ENCODE measurements at places on chromosomes 12 and 14. TPM values are rescaled to one million over a fixed set of nuclear protein-coding genes. Genes with fewer than 3 reads are reported as not detected.

DNA sequence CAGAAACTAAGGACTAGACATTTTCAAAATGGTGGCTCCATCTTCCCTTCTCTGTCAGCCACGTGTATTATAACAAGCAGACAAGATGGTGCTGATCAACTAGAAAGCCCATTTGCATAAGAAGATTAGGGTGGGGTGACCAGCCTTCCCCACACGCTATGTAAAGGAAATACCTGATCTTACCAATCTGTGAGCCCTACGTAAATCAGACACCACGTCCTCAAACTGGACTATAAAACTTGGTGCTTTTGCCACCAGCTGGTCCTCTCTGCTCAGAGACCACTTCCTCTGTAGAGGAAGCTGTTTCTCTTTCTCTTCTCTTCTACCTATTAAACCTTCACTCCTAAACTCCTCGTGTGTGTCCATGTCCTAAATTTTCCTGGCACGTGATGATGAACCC, 101.1 kb upstream of the PLEKHG7 start:
- no peak overlapping the region for H3K27ac ChIP-seq
- H3K27me3 ChIP-seq = no peaks in the 10 kb centered on the region
- DNase-seq = no peak

CMTM5 gene
- 0.96 TPM for total RNA-seq

- H3K27ac ChIP-seq = no peak overlapping the region
- no peaks in the 10 kb centered on the region for H3K27me3 ChIP-seq
- no peaks in the 10 kb centered on the region for H3K4me1 ChIP-seq
Measured at GRCh38 chr12:58204071-58204470, 262.7 kb downstream of the ATP23 start.

FAM181A gene
- 3.5 TPM for total RNA-seq

- DNase-seq = no peak
- no peaks in the 10 kb centered on the region for H3K4me1 ChIP-seq
- no peak overlapping the region for H3K4me3 ChIP-seq
- H3K27me3 ChIP-seq = no peaks in the 10 kb centered on the region
Measured at GRCh38 chr12:22116376-22116775, 70.4 kb downstream of the CMAS start.

GRCh38 chr12:106342397-106343213, 14.9 kb upstream of the POLR3B start:
- H3K27me3 ChIP-seq = no peaks in the 10 kb centered on the region
- peaks cover 24% of the 10 kb centered on the region for H3K36me3 ChIP-seq
- H3K27ac ChIP-seq = peak overlapping the region; percentile 65
- no peak for DNase-seq
- peaks cover 11% of the 10 kb centered on the region for H3K4me1 ChIP-seq

SCYL2 gene
- total RNA-seq = 40.8 TPM

- H3K4me1 ChIP-seq = peaks cover 13% of the 10 kb centered on the region
- peak overlapping the region; percentile 8 for H3K27ac ChIP-seq
- no peaks in the 10 kb centered on the region for H3K27me3 ChIP-seq
- no peak for DNase-seq
- no peak overlapping the region for H3K4me3 ChIP-seq
- H3K36me3 ChIP-seq = no peaks in the 10 kb centered on the region
Measured at GRCh38 chr12:124740691-124741137, 123.0 kb downstream of the SCARB1 start.

OR4E2 gene
- not detected for total RNA-seq

DNA sequence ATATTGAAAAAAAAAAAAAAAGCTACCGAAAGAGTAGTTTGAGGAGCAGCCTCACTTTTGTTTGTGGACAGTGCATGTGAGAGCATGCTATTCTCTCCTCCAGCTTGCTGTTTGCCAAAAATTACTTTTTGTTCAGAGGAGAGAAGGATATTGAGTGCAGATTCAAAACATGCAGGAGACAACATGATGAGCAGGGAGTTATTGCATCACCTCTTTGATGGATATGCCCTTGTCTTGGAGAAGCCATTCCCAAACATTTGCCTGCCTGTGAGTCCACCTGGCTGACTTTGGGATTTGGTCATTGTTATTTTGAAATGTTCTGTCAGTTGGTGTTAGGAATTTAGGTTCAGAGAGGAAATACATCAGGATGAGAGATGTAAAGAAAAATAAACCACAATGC, 2.4 kb downstream of the C12orf75 start:
- peaks cover 4% of the 10 kb centered on the region for H3K4me1 ChIP-seq
- H3K36me3 ChIP-seq = no peaks in the 10 kb centered on the region
- no peak for DNase-seq
- no peak overlapping the region for H3K4me3 ChIP-seq

PZP gene
- 0.67 TPM for total RNA-seq

DNA sequence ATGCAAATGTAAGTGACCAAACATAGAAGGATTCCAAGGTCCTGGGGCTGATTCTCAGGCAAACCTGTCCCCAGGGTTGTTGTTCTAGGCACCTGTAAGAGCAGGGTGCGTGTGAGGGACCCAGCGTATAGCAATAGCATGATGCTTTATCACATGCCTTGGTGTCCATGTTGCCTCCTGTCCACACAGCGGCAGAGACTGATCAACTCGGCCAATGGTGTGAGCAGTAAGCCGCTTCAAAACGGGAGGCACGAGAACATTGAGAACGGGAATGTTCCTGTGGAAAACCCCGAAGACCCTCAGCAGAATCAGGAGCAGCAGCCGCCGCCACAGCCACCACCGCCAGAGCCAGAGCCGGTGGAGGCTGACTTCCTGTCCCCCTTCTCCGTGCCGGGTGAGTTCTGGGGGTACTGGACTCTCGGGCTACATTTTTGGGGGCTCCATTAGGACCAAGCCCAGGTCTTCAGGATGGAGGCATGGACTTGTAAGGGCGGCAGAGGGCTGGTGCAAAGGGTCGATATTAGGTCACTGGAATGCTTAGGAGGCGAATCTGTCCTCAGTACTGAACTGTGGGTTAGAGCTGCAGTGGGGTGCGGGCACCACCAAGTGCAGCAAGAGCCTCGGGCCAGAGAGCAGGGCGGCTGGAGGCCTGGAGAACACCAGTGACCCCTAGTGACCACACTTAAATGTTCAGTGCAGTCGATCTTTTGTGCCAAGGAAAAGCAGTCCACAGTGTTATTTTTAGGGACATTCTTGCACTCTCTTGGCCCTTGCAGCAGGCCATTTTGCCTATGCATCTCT, 57.2 kb upstream of the RIN3 start:
- DNase-seq = peak; percentile 81
- peak overlapping the region; percentile 6 for H3K27ac ChIP-seq
- no peaks in the 10 kb centered on the region for H3K27me3 ChIP-seq
- peak overlapping the region; percentile 14 for H3K4me3 ChIP-seq

DNA sequence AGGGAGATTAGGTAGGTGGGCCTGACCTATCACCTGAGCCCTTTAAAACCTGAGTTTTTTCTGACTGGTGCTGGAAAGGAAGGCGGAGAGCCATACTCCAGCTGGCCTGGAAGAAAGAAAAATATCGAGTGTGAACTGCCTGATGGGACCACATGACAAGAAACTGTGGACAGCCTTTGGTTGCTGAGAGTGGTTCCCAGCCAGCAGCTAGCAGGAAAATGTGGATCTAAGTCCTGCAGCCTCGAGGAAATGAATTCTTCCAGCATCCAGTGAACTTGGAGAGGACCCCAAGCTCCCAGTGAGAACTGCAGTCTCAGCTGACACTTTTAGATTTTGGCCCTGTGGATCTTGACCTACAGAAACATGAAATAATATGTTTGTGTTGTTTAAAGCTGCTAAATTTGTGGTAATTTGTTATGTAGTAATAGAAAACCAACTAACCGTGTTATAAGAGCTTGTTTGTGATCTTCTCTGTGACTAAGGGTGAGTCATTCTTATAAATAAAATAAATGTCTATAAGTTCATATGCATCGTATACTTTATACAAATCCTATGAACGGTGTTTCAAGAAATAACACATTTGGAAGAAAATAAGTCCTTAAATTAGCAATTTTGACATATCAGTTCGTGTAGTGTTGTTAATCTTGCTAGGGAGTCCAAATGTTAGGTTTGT, 359.6 kb downstream of the BMP4 start:
- no peak for DNase-seq
- no peak overlapping the region for H3K27ac ChIP-seq
- no peaks in the 10 kb centered on the region for H3K4me1 ChIP-seq

GRCh38 chr12:99267038-99267437, 380.5 kb upstream of the GARIN6 start:
- no peaks in the 10 kb centered on the region for H3K4me1 ChIP-seq
- DNase-seq = no peak
- no peak overlapping the region for H3K4me3 ChIP-seq
- no peak overlapping the region for H3K27ac ChIP-seq

DNA sequence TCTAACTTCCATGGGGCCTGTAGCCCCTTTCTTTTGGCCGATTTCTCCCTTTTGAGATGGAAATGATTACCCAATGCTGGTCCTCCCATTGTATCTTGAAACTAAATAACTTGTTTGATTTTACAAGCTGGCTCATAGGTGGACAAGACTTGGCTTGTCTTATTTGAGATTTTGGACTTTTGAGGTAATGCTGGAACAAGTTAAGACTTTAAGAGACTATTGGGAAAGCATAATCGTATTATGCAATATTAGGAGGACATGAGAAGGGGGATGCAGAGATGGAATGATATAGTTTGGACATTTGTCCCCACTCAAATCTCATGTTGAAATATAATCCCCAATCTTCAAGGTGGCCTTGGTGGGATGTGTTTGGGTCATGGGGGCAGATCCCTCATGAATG, 49.2 kb upstream of the LYZ start:
- no peaks in the 10 kb centered on the region for H3K36me3 ChIP-seq

GRCh38 chr12:77560714-77561113, 270.0 kb upstream of the NAV3 start:
- DNase-seq = no peak
- H3K36me3 ChIP-seq = no peaks in the 10 kb centered on the region
- no peaks in the 10 kb centered on the region for H3K27me3 ChIP-seq
- no peaks in the 10 kb centered on the region for H3K4me1 ChIP-seq
- no peak overlapping the region for H3K4me3 ChIP-seq

KRT73 gene
- total RNA-seq = 0.52 TPM

GRCh38 chr14:76984297-76984696, 44.2 kb downstream of the IRF2BPL start:
- no peaks in the 10 kb centered on the region for H3K4me1 ChIP-seq
- no peaks in the 10 kb centered on the region for H3K36me3 ChIP-seq
- no peak for DNase-seq

- peaks cover 23% of the 10 kb centered on the region for H3K36me3 ChIP-seq
- H3K27ac ChIP-seq = no peak overlapping the region
- no peak for DNase-seq
- no peak overlapping the region for H3K4me3 ChIP-seq
- H3K4me1 ChIP-seq = peaks cover 14% of the 10 kb centered on the region
- no peaks in the 10 kb centered on the region for H3K27me3 ChIP-seq
Measured at GRCh38 chr14:54435500-54435981, 5.6 kb downstream of the CNIH1 start.

CCNK gene
- total RNA-seq = 48.7 TPM

DNA sequence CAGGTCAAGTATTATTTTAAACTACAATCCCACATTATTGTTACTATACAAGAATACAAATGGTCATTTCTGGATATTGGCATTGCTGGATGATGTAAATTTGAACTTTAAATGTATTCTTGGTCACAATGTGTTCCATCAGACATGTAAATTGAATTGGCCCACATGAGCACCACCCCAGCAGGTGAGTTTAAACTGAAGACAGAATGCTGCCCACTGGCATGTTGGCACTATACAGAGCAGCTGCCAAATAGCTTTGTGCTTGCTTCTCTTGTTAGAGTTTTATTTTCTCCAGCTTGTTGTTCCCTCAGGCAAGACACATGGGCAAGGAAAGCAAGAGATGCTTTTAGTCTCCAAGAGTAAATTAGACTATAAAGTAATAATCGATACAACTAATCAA, 98.6 kb downstream of the C12orf50 start:
- H3K4me3 ChIP-seq = no peak overlapping the region
- no peak overlapping the region for H3K27ac ChIP-seq
- H3K36me3 ChIP-seq = no peaks in the 10 kb centered on the region
- no peaks in the 10 kb centered on the region for H3K4me1 ChIP-seq
- no peak for DNase-seq

DNA sequence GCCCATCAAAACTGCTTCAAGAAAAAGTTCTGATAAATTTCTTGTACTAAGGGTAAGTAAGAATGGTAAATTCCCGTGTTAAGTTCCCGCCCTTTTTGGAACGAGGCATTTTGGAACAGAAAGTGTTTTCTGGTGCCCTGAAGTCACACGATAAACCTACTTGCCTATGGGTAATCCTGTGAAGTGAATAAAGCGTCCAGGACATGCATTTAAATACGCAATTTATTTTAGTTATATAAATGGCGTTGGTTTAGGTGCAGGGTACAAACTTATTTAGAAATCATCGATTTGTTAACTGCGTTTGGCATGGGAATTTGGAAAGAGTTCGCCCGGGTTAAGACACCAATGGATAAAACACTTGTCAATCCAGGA, 715 bp upstream of the RAP1B start:
- peak overlapping the region; percentile 96 for H3K27ac ChIP-seq
- peak overlapping the region; percentile 87 for H3K4me3 ChIP-seq
- no peaks in the 10 kb centered on the region for H3K27me3 ChIP-seq
